ENCODE measurements at places on chromosomes 1 and 21.

DNA sequence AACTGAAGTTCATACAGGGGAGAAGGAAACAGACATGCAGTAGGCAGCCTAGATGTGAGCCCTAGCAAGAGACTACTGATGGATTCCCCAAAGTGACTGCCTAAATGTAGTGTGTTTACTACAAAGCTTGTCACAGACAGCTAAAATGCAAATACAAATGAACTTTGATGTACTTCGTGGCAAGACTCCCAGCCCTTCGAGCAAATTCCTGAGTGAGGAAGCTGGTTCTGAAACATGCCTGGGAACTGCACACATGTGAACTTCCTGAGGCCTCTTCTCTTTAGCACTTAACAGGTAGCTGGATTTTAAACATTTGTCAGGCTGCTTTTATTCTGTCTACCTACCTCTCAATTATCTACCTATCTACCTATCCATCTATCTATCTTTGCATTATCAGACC, 6.7 kb upstream of the IRF2BP2 start:
- no peak for DNase-seq

- no peak for DNase-seq
Measured at GRCh38 chr21:39132248-39132647, 51.0 kb downstream of the PSMG1 start.

- DNase-seq, result no peak
Measured at GRCh38 chr1:73144311-73144710, 862.0 kb upstream of the NEGR1 start.

DNA sequence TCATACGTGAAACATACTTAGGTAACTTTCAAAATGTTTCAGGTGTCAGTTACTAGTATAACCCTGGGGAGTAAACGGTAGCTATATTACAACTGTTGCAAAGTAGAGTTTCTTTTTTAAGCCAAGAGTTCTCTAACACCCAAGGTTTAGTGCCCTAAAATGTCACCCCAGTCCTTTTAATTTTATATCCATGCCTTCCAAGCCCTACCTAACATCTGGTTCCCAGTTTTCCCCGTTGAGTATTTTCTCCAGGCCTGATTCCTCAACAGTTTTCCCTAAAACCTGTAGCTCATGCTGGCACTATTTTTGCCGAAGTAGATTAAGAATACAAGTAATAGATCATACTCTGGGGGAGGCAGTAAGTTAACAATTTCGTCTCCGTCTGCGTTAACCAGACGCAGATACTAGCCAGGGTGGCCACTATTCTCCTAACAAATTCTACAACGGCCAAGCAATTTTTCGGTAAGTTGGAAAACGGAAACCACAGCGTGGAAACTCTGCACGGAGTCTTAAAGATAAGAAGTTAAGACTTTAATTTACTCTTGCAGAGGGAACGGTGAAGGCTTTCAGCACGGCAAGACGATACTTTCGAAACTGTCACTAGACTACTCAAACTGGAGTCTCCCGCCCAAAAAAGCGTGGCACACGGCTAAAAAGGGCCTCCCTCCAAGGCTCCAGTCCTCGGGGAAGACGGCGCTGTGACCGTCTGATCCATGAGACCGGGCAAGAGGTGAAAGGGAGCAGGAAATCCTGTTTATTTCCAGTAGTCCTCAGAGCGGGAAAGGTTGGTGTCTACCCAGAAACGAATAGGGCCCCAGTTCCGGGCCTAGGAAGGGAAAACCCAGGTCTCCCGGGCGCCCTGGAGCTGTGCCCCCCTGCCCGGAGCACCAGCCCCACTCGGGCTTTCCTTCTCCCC, 945 bp downstream of the SRSF4 start:
- no peak for DNase-seq

DNA sequence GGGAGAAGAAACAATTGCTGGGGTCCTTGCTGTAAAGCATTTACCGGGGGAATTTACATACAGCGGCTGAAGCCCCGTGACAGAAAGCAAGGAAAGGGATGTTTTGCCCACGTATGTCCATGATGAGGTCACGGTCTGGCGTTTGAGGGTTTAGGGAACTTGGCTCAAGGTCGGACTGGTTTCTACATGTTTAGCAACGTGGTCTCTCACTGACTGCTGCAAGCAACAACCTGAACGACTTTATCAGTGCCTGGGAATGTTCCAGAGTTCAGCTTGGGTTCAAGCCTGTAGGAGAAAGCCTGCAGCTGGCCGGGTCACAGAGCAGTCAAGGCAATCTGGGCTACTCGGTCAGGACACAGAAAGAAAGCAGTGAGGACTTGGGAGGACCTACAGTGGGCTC, 323.3 kb downstream of the AJAP1 start:
- no peak for DNase-seq

DNA sequence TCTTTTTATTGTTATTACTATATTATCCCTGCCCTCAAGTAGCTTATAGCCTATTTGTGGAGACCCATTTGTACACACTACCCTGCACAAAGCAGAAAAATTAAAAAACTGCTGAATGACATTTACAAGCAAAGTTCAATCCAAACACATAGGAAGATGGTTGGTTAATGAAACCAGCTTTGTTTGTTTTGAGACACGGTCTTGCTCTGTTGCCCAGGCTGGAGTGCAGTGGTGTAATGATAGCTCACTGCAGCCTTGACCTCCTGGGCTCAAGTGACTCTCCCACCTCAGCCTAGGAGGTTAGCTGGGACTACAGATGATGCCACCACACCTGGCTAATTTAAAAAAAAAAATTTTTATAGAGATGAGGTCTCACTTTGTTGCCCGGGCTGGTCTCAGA, 31.6 kb downstream of the TGFB2 start:
- DNase-seq, result no peak

GRCh38 chr1:206489980-206490770, 17.2 kb upstream of the RASSF5 start:
- peak; percentile 34 for DNase-seq

Data from stimulated activated CD4-positive, alpha-beta T cell treated with anti-CD3 and anti-CD28 coated beads, Interleukin-1b, Interleukin-23, amount 100 ng/mL, for 1 hour (primary cell).